ENCODE measurements at places on chromosomes 11 and 22. TPM values are rescaled to one million over a fixed set of nuclear protein-coding genes. Genes with fewer than 3 reads are reported as not detected.

The SERPING1 gene
- polyA plus RNA-seq = 43.4 TPM

The APOBEC3F gene
- polyA plus RNA-seq = 14.1 TPM

The APOBEC3G gene
- polyA plus RNA-seq = 6.3 TPM

The C11orf87 gene
- 2.1 TPM for polyA plus RNA-seq

The NEFH gene
- polyA plus RNA-seq = 40.9 TPM

The RFPL3 gene
- polyA plus RNA-seq = not detected

The NTM gene
- polyA plus RNA-seq = 92.8 TPM

The TMPRSS6 gene
- 45.4 TPM for polyA plus RNA-seq

The ST13 gene
- 312 TPM for polyA plus RNA-seq

The BACE1-AS gene
- 7.5 TPM for polyA plus RNA-seq

The LAYN gene
- polyA plus RNA-seq = 12.9 TPM

The MOGAT2 gene
- polyA plus RNA-seq = not detected

The GRAP2 gene
- polyA plus RNA-seq = 0.93 TPM

The TMEM45B gene
- 4.7 TPM for polyA plus RNA-seq

The ARHGAP32 gene
- 18.5 TPM for polyA plus RNA-seq

The C11orf86 gene
- not detected for polyA plus RNA-seq

The SMTNL1 gene
- polyA plus RNA-seq = not detected

The KCNC1 gene
- polyA plus RNA-seq = 18.9 TPM

The TYR gene
- polyA plus RNA-seq = not detected

The SCN3B gene
- 17.7 TPM for polyA plus RNA-seq

The OR10A2 gene
- polyA plus RNA-seq = not detected

The PARVG gene
- polyA plus RNA-seq = 5.1 TPM

The GPR83 gene
- polyA plus RNA-seq = 3.4 TPM

The RRP8 gene
- polyA plus RNA-seq = 12.9 TPM

The SERHL2 gene
- polyA plus RNA-seq = 2.0 TPM

The ARL14EP gene
- 5.8 TPM for polyA plus RNA-seq

The KIRREL3 gene
- 52.5 TPM for polyA plus RNA-seq

The OR5A1 gene
- not detected for polyA plus RNA-seq

The ART5 gene
- polyA plus RNA-seq = 0.85 TPM

The CALCA gene
- not detected for polyA plus RNA-seq

The UEVLD gene
- polyA plus RNA-seq = 4.2 TPM

The OR8A1 gene
- not detected for polyA plus RNA-seq

The MMP8 gene
- polyA plus RNA-seq = not detected

The MLC1 gene
- polyA plus RNA-seq = 83.5 TPM

The DSCAML1 gene
- 9.6 TPM for polyA plus RNA-seq

The TMEM179B gene
- polyA plus RNA-seq = 87.7 TPM

The MAPK11 gene
- polyA plus RNA-seq = 19.1 TPM

The ARHGAP8 gene
- polyA plus RNA-seq = 2.5 TPM

The SAA2 gene
- not detected for polyA plus RNA-seq

The GPHA2 gene
- not detected for polyA plus RNA-seq

The SH3BP1 gene
- polyA plus RNA-seq = 7.6 TPM

The OR8G5 gene
- polyA plus RNA-seq = not detected

The TMEM184B gene
- polyA plus RNA-seq = 97.3 TPM

The FERMT3 gene
- 5.6 TPM for polyA plus RNA-seq

The POU2AF3 gene
- polyA plus RNA-seq = 2.8 TPM

The FAM180B gene
- not detected for polyA plus RNA-seq

The OR4D5 gene
- polyA plus RNA-seq = not detected

The CECR2 gene
- 6.8 TPM for polyA plus RNA-seq

The LARGE2 gene
- 1.2 TPM for polyA plus RNA-seq
